Activated gamma-delta T cell treated with anti-CD3 and anti-CD28 coated beads, Interleukin-2, amount 50 U/mL, for 16 hours (primary cell): ENCODE measurements at places on chromosomes 11 and 22.

DNA sequence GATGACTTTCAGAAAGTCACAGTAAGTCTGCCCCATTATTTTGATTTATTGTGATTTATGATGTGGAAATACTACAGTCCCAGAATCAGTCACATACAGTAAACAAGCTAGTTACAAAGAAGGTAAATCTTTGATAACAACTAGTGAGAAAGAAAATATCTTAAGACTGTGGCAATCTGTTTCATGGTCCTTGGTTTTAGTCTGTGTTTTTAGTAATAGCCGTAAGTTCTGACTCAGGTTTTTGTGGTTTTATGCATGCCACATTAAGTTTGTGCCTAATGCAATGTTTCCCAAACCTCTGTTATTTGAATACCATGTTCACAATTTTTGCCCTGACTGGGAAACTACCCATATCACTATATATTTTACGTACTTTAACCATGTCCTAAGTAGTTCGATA, 6.7 kb downstream of the CEP295 start:
- DNase-seq: no peak

- no peak for DNase-seq
Measured at GRCh38 chr11:61588728-61589191, 7.9 kb upstream of the SYT7 start.

DNA sequence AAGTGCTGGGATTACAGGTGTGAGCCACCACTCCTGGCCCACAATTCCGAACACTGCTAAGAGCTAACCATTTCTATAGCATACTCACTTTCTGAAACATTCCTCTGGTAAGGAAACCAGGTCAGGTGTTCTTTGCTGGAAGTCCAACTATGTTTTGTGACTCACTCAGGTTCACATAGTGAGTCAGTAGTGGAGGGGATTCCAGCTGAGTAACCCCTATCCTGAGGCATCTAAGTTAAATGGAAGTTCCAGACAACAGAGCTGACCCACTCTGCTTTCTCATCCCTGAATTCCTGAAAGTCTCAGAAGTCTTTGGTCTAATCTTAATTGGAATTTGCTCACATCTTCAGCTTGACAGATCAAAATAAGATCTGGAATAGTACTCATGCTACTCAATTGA, 3.0 kb upstream of the CHRNA10 start:
- DNase-seq: no peak

DNA sequence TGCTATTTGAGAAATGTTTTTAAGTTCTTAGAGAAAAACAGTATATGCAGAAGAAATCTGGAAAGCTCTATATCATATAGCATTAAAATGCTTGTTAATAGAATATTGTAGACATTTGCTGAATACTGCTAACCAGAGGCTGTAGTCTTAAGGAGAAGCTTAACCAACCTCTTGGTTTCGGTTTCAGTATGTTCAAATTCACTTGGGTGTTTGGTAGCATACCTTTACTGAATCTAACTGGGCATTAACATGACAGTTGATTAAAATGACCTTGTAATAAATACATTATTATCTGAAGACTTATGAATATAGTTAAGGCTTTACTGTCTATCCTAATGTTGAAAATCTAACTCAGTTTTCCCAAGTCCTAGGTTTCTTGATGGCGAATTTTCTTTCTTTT, 5.4 kb downstream of the PCF11 start:
- no peak for DNase-seq

DNA sequence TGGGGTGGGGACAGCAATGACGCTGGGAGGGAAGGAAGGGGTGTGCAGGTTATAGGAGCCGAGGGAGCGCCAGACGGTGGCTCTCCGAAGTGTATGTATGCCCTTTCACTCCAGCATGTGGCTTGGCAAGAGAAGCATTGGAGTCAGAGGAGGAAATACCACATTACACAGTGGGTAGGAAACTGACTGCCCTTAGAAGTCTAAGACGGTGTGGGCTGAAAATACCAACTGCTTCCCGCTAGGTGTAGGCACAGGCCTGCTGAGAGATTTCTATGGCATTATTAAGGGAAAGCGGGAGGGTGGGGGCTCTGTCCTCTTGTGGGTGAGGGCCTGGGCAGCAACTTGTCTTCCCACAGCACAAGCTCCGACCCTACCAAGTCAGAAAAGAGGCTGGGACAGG, 44.7 kb downstream of the CACNG2 start:
- DNase-seq: no peak

- DNase-seq: peak; percentile 6
Measured at GRCh38 chr11:63614136-63614671, at the start of gene PLAAT3. TSS of gene PLAAT3 (minus strand) at chr11:63614433. CDS start at chr11:63614014, 419 bp downstream.

GRCh38 chr11:7671347-7672215, 1.7 kb downstream of the CYB5R2 start:
- DNase-seq: no peak

GRCh38 chr22:42697542-42698013, 23.1 kb downstream of the A4GALT start:
- DNase-seq: no peak

DNA sequence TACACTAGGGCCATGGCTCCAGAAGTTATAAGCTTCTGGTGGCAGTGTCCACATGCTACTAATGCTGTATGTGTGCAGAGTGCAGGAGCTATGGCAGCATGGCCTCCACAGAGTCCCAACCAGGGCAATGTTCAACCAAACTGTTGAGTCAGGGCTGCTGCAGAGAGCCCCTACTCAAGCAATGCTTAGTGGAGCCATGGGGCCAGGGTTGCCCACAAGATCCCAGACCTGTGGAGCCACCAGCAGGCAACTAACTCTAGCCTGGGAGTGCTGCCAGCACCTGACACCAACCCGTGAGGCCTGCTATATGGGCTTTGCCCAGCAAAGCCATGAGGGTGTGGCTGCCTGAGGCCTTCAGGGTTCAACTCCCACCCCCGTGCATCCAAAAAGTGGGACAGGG, 655.2 kb downstream of the TBC1D22A start:
- no peak for DNase-seq

DNA sequence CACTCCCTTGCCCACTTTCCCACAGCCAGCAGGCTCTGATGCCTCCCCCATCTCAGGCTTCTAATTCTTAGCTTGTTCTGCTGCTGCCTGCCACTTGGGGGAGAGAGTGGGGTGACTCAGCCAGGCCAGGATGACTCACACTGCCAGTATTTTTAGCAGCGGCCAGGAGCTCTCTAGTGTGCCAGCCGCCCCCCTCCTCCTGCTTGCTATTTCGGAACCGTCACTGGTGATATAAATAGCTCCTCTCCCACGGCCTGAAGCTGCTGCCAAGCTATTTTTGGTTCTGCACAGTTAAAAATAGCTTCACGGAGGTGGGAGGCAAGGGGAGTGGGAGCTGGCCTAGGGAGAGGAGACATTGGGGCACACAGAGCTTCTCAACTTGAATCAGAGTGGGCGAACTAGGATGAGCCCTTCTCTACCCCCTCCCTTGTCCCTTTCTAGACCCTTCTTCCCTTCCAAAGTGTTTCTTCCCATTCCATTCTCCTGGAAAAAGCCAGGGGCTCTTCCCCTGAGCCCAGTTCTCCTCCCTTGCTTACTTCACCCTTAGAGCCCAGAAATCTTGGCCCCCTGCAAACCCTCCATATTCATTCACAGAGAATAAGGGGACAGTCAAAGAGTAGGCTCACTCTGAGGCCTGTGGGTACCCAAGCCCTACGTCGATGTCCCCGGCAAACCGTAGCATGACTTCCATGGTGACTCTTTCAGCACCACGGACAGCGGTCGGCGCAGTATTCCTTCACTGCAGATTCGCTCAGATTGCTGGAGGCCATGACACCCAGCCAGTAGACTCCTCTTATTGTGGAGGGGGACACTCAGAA, 2.5 kb upstream of the NPAS4 start:
- peak; percentile 35 for DNase-seq

GRCh38 chr11:45945397-45945999, 23.0 kb downstream of the LARGE2 start:
- DNase-seq: no peak

- DNase-seq: no peak
Measured at GRCh38 chr11:8694137-8694536, 11.5 kb downstream of the RPL27A start.

GRCh38 chr11:62068730-62069129, 55.1 kb upstream of the INCENP start:
- no peak for DNase-seq

GRCh38 chr11:72573855-72574445, 100.3 kb downstream of the PDE2A start:
- no peak for DNase-seq

DNA sequence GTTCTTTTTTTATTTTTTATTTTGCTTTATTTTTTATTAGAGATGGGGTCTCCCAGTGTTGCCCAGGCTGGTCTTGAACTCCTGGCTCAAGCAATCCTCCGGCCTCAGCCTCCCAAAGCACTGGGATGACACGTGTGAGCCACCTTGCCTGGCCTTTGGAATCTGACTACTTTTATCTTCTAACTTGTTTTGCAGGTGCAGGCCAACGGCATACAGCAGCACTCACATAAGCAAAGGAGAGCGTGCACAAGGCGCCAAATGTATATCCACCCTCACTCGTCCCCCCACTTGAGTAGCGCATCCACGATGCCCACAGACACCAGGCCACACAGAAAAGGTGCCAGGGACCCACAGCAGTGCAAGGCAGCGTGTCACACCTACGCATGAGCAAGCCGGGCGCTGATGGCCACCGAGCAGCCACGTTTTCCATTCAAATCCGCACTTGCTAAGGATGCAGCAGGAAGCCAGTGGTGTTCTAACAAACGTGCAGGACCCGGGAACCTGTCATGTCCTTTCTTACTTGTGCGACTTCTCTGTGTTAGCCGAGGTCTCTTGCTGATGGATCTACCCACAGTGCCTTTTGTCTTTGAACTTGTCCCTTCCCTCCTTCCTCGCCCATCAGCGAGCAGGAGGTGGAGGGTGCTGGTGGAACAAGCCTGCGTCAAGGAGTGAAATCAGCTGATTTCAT, 5.9 kb downstream of the ASCL2 start:
- no peak for DNase-seq

DNA sequence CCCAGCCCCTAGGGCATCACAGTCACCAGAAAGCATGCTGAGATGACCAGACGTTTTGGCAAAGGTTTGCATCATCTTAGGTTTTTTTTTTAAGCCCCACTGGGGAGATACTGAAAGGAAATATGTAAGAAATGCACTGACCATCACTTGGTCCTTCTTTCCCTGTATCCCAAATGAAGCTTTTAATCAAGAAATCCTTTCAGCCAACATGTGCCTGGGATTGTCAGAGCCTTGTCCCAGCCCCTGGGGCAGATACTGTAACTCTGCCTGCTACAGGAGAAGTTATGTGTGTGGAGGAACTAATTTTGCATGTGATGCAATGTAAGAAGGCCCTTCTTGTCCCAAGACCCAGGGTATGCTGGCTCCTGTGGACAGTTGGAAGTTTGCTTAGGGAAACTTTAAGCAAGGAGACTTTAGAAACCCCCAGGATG, 65.6 kb downstream of the PPFIBP2 start:
- no peak for DNase-seq

GRCh38 chr22:35411102-35411501, 11.2 kb downstream of the MCM5 start:
- DNase-seq: no peak

GRCh38 chr22:49067504-49067903, 760.2 kb downstream of the BRD1 start:
- no peak for DNase-seq

DNA sequence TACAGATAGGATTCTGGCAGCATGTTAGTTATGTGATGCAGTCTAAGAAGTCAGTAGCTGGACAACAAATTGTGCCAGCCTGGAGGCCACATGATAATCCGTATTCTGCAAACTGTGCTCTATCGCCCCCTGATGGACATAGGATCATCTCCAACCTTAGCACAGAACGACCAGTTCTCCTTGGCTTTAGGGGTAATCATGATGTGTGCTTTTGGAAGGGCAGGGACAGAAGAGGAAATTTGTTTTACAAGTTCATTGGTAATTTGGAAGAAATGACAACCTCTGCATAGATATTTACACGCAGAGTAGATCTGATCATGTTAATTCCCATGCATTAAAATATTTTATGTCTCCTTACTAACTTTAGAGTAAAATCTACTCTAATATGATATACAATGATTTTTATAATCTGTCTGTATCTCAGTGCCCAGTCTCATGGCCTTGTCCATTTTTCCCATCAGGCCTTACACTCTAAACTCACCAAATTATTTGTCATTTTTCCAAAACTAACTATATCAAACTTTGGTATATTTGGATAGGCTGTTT, 12.1 kb downstream of the OR10D3 start:
- DNase-seq: no peak

DNA sequence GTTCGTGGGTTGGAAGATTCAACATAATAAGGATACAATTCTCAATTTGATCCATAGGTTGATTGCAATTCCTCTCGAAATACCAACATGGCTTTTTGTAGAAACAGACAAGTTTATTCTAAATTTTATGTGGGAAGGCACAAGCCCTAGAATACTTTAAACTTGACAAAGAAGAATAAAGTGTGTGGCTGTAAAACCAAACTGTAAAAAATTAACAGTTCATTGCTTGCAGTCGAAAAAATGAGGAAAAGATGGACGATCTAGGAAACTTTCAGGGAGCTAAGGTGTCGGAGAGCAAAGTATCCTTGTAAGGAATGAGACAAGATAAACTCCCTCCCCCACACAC, 1.0 kb upstream of the GLB1L3 start:
- DNase-seq: no peak

DNA sequence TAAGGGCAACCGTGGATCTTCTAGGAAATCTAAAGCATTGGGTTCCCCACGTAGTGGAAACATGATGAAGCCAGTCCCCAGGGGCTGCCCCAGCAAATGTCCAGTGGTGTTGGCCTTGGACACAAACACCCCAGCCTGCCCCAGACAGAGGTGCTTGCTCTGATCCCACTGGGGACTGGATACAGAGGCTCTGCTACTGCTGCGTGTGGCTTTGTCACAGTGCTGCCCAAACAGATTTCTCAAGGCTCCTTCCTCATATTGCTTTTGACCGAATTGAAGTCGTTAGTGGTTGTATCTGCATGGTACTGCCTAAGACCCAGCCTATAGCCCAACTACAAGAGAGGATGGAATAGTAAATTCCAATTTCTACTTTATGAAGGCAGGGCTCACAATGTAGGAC, 40.1 kb upstream of the CD44 start:
- DNase-seq: no peak

- no peak for DNase-seq
Measured at GRCh38 chr11:117171404-117172061, 7.0 kb upstream of the SIDT2 start.

DNA sequence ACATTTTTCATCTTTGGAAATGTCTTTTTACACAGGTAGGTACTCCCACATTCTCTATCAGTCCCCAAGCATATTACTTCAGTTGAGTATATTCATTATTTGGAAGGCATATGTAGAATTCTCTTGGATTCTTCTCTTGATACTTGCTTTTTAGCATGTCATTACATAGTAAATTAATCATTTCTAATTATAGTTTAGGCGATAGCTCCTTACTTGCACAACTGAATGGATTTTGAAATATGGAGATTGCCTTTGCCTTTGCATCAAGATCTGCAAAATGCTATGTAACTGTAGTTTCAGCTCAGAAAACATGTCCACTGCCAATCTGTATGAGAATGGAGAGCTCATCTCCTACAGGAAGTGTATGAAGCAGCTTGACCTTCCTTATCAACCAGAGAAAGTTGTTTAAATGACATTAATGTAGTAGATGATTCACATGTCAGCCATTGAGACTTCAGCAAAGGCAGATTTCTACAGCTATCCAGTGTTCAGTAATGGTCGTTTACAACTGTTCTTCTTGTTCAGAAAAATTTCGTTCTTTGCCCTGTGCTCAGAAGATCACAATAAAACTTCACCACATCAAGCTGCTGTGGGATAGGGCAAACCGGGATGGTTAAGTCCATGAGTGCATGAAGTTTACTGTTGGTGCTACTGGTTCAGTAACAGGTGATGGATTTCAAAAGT, 61.6 kb downstream of the PPP6R3 start:
- no peak for DNase-seq

GRCh38 chr11:9267680-9268079, 2.5 kb upstream of the DENND5A start:
- DNase-seq: no peak
